ENCODE measurements at places on chromosomes 6 and 20.
A peak's percentile ranks its signal among the peaks of the same experiment; 100 is the strongest.

- no peak for DNase-seq
These were observed 69.3 kb upstream of the STMND1 start for GRCh38 chr6:17032590-17032987.

GRCh38 chr6:126102358-126102757 is 116.0 kb downstream of the TRMT11 start:
- DNase-seq, result no peak

- DNase-seq, result no peak
These were observed 135.6 kb upstream of the RUNX2 start for GRCh38 chr6:45192556-45192955.

DNA sequence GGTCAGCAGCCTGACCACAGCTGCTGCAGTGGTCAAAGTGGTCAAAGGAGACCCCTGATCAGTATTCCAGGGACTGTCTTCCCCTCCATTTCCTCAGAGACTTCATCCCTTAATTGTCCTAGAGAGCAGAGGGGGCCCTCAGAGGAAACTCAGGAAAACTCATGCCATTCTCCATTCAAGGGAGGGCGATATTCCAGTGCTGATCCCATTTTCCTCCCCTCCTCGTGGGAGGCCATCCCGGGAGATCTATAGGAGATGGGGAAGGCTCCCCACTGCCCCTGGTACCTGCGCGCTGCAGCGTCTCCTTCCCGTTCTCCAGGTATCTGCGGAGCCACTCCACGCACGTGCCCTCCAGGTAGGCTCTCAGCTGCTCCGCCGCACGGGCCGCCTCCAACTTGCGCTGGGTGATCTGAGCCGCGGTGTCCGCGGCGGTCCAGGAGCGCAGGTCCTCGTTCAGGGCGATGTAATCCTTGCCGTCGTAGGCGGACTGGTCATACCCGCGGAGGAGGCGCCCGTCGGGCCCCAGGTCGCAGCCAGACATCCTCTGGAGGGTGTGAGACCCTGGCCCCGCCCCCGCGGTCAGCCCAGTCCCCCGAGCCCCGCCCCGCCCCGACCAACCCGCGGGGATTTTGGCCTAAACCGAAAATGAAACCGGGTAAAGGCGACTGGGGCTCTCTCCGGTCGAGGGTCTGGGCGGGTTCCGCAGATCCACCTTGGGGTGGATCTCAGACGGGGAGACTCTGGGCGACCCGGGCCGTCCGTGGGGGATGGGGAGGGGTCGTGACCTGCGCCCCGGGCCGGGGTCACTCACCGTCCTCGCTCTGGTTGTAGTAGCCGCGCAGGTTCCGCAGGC is 878 bp downstream of the HLA-C start:
- peak; percentile 82 for DNase-seq

- DNase-seq, result no peak
These were observed 7.3 kb upstream of the CGA start for GRCh38 chr6:87102151-87102621.

- no peak for DNase-seq
These were observed 1.4 kb upstream of the FAM83C start for GRCh38 chr20:35293303-35294292.

DNA sequence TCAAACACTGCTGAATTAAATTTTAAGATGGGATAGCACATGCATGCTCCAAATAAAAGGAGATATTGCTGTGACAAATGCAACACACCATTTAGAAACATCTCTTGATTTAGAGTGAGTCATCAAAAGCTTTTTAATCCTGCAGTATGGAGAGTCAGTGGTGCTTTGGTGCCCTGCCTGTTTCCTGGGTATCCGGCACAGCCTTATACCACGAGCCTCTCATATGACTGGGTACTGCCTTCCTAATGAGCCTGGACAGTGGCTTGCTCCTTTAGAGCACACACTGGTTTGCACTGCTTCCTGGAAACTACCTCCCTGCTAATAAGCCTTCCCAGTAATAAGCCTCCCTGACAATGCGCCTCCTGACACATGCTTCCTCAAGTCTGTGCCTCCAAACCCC is 65.3 kb upstream of the KCNK16 start:
- DNase-seq, result no peak

DNA sequence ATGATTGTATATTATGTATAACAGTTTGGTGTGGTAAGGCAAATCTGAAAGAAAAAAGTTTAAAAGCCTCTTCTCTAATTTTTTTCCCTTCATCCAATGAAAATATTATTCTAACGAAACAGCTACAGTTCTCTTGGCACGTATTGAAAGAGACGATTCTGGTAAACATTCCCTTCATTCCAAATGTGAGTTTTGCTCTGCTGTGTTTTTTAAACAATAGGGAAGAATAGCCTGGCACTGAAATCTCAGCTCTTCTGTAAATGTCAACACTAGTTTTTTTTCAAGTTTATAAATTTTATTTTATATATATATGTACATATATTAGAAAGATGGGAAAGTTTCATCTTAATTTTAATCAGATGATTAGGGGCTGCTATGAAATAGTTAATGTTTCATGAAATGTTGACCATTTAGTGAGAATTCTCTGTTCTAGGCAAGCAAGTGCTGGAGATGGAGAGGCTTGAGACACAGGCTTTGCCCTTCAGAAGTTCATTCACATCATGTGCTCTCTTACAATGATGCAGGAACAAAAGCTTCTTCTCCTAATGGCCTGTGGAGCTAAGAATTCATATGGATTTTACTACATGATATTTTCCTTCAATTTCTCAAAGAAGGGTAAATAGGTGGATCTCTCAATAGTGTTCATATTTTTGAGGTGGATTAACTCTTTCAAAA is 4.1 kb downstream of the PAQR8 start:
- no peak for DNase-seq

DNA sequence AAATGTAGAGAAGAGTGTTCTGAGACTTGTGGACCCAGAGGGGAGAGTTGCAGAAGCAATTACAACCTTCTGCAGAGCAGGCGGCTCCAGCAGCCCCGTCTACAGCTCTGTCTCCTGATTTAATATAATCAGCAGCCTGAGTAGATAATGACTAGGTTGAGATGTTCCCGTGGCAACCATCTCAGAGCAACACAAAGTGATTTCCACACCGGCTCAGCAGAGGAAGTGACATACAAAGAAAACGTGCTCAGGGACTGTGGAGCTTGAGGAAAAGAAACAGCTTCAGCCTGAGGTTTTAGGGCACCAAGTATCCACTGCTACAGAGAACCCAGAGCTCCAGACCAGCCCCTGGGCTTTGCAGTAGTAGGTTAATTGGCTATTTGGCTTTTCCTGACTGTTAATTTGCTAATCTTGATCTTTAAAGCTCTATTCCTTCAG is 136.4 kb downstream of the MTFR2 start:
- DNase-seq, result peak; percentile 90

DNA sequence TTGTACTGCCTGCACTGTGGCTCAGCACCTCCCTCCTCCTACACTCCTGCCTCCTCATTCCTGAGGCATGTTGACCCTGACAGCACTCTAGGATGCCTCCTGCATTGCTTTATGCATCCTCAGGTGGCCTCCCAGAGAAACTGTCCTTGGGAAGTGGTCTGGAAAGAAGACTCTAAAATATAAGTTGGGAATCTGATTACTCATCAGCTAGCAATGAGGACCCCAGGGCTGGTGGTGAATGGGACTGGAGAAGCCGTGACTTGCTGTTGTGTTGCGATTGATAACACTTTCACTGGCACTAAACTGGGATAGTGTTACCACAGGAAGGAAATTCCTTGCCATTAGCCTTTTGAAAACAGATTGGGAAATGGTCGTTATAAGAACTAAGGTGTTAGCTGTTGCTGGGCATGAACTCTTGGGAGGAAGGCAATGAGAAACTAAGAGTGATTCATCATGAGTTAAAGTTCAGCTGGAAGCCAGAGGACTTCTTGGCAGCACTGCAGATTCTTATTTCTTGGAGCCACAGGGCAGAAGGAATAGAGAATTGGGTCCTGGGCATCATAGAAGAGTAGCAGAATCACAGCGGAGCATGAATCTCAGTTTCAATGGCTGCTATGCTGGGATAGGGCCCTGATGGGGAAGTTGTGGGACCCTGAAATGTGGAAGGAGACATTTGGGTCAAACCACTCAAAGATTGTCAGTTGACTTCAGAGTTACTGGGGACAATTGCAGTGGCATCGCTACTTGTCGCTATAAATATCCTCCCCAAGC is 10.1 kb upstream of the SIRPD start:
- DNase-seq, result peak; percentile 86

GRCh38 chr6:159099961-159100360 is 55.2 kb upstream of the TAGAP start:
- no peak for DNase-seq

DNA sequence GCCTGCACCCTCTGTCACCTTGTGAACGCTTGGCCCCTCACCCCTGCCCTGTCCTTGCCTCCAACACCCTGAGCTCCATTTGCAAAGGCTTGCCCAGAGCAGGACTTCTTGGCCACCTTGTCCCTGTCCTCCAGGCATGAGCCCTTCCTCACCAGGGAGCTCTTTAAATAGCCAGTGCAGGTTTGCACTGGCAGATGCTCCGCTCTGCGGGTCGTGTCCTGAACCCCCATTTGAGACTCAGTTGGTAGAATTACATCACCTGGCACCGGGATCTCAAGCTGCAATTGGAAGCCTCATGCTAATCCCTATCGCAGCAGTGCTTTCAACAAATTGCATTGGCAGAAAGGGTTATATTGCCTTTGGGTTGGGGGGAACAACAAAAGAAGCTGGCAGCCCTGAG is 85.9 kb downstream of the TRMT6 start:
- DNase-seq, result no peak

DNA sequence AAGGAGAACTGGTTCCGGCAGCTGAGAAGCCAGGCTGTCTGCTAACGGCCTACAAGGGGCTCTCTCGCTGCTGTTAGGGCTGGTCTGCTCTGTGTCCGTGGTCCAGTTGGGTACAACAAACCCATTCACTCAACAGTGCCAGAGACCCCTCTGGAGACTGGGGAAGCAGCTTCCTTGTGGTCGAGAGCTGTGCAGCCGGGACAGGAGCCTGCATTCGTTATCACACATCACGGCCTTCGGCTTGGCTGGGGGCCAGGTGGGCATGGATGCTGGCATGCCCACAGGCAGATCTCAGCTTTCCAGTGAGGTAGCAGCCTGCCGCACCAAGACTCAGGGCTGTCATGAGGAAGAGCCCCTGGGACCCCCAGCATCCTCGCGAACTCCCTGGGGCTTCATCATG is 124.7 kb downstream of the PREX1 start:
- no peak for DNase-seq

- no peak for DNase-seq
These were observed 121.3 kb upstream of the NHSL1 start for GRCh38 chr6:138620630-138621029.

DNA sequence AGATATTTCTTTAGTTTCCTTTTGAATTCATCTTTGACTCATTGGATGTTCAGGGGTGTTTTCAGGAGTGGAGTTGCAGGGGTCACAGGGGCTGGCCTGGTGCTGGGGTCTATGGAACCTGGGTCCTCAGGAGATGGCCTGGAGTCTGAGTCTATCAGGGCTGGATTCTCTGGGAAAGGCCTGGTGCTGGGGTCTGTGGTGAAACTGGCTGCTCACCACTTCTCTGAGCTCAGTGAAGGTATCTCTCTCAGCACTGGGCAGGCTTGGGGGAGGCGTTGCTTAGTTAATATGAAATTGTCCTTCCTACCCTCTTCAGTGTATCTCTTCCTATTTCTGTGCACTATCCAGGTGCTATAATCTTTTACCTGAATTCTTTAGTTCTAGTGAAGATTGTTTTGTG is 83.1 kb upstream of the SLC24A3 start:
- DNase-seq, result peak; percentile 14

GRCh38 chr6:45710304-45710821 is 305.3 kb downstream of the CLIC5 start:
- DNase-seq, result no peak

- DNase-seq, result no peak
These were observed 488.9 kb upstream of the CITED2 start for GRCh38 chr6:139863346-139863745.

DNA sequence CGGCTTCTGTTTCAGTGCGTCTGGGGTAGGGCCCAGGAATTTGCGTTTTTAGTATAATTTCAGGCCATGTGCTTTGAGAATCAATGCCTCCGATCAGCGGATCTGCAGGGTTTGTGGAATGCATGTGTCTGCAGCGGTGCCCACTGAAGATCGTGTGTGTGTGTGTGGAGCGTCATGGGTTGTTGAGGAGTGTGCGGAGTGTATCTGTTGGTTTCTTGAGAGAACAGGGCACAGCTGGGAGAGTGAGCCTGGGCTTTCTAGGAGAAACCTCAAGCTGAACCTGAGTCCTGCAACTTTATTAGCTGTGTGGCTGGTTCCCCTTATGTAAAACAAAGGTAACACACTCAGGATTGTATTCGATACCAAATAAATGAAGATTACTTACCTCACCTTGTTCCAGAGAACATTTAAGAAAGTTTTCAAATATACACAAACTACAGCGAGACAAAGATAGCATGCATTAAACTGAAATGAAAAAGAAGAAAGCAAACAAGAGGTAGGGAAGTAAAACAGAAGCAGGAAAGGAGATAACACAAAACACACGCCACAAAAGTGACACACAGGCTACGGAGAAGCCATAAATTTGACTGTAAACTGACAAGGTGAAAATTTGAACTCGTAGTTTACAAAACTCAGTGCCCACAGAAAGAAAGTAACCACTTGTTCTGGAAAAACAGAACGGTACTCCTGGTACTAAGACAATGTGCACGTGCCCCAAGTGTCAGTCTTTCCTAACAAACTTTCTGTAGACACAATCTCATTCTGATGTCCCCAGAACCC is 28.8 kb downstream of the PDE10A start:
- DNase-seq, result no peak

GRCh38 chr6:87152526-87152955 is 2.8 kb upstream of the ZNF292 start:
- no peak for DNase-seq

DNA sequence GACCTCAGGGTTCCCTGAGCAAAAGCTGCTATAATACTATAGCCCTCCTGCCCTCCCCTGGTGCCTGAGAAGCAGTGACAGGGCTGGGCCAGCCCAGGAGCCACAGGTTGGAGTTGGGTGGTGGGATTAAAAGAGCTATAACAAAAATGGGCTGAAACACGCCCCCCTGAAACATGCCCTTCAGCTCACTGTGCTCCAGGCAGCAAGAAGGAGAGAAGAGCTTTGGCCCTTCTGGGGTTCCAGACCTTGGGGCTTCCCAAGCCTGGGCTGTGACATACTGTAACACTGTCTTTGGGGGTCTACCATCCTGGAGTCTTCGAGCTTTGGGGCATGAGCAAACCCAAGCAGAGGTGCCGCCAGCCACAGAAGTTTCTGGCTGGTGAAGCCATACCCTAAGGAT is 129.2 kb downstream of the HTR1B start:
- peak; percentile 30 for DNase-seq

- DNase-seq, result no peak
These were observed 9.6 kb downstream of the KCNS1 start for GRCh38 chr20:45091366-45091765.

- DNase-seq, result no peak
These were observed 995.8 kb upstream of the FLRT3 start for GRCh38 chr20:15333170-15333569.

DNA sequence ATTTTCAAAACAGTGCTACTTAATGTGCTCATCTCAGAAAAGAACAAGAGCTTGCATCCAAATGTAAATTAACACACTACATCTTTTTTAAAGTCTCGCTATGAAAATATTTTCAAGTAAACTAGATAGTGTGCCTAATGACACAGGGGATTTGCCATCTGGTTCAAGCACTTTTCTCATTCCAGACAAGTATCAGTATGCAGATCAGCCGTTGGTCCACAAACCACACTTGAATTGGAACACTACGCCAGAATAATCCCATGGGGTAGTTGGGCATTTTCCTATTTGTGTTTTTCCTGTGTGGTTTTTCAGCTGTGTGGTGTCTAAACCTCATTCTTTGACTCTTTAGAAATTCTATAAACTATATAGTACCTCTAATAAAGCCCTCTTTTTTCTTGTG is 256.2 kb downstream of the EPHA7 start:
- no peak for DNase-seq

GRCh38 chr6:34553750-34554149 is 2.4 kb downstream of the SPDEF start:
- DNase-seq, result no peak

GRCh38 chr6:40937491-40937890 is 101.5 kb downstream of the UNC5CL start:
- DNase-seq, result no peak
